ENCODE measurements at places on chromosomes 4 and X.

GRCh38 chr4:996997-997374 is 3.8 kb upstream of the SLC26A1 start:
- no peak for DNase-seq

DNA sequence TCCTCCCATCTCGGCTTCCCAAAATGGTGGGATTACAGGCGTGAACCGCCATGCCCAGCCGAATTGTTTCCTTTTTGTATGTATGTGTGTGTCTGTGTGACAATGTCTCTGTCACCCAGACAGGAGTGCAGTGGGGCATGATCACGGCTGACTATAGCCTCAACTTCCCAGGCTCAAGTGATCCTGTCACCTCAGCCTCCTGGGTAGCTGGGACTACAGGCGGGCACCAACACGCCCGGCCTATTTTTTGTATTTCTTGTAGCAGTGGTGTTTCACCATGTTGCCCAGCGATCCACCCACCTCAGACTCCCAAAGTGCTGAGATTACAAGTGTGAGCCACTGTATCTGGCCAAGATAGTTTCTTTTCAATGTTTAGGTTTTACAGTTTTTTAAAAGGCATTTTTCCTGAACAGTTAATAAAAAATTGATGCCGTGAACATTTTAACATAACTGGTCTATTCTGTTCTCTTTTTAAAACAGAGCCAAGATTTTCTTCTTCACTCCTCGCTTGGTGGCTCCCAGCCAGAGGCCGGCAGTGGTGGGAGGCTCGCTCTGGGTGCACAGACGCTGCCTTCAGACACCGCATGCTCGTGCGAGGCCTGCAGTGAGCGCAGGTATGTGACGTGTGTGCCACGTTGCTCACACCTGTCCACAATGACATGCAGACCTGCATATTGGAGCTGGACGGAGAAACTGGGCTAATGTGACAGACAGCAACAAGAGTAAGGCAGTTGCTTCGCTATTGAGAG is 88.5 kb downstream of the FAM193A start:
- DNase-seq = no peak

- peak; percentile 46 for DNase-seq
Measured at GRCh38 chrX:106894392-106894909, 8.7 kb downstream of the RIPPLY1 start.

DNA sequence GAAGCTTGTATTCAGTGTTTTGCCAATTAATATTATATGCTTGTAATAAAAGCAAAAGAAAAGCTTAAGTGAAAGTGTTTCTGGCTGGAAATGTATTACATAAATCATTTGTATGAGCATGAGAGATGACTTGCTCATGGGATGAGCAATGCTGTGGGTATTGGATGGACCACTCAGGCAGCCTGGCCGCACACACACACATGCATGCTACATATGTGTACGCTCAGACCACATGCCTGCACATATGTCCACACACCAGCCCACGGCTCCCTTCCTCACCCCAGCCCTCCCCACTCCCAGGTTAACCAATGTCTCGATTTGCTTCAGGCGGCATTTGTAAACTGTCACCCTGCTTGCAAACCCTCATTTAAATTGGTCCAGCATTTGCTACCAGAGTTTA is 55.9 kb downstream of the CPLX1 start:
- DNase-seq = no peak

- no peak for DNase-seq
Measured at GRCh38 chrX:111133389-111133788, 37.4 kb downstream of the PAK3 start.

GRCh38 chr4:156915221-156915620 is 56.4 kb downstream of the PDGFC start:
- DNase-seq = no peak

DNA sequence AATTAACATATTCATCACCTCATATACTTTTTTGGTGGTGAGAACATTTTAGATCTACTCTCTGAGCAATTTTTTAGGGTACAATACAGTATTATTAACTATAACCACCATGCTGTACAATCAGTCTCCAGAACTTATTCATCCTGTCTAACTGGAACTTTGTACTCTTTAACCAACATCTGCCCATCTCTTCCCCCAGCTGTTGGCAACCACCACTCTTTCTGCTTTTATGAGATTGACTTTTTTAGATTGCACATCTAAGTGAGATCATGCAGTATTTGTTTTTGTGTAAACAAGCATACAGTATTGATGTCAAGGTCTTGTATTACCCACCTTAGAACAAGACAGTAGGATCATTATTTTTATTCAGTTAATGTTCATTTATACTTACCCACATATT is 516.8 kb downstream of the RPA4 start:
- no peak for DNase-seq

- DNase-seq = no peak
Measured at GRCh38 chr4:81214881-81215868, at the start of gene PRKG2. PRKG2 (minus strand) TSS chr4:81215222; CDS start chr4:81205047, 10,175 bp downstream.

DNA sequence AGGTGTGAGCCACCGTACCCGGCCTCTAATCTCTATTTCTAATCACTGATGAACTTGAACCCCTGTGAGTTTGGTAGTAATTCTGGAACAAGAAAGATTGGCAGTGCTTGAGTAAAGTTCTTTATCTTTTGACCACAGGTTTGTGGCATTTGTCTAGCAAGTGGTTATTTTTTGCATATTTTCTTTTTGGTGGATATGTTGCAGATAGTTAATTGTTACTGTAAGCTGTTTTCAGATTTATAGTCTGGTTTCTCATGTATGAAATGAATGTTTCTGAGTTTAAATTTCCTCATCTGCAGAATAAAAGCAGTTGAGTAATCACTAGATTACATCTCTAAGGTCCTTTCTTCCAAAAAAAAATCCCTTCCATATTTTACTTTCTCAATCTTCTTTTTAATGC is 105.2 kb downstream of the GASK1B start:
- DNase-seq = no peak

DNA sequence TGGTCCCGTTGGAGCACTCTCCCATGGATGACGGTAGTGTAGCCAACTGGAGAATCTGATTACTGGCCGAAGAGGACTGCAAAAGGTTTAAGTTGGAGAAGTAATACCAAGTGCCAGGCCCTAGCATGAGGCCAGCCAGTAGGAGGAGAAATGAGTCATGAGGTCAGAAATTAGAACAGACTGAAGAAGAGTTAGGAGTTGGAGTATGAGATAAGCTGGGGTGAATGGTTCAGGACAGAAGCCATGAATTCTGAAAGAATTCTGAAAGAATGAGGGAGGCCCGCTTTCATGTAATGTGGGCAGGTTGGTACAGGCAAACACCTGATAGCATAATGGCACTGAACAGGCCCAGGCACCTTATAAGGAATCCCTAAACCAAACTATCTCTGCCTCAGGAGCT is 18.4 kb upstream of the STK26 start:
- DNase-seq = no peak

DNA sequence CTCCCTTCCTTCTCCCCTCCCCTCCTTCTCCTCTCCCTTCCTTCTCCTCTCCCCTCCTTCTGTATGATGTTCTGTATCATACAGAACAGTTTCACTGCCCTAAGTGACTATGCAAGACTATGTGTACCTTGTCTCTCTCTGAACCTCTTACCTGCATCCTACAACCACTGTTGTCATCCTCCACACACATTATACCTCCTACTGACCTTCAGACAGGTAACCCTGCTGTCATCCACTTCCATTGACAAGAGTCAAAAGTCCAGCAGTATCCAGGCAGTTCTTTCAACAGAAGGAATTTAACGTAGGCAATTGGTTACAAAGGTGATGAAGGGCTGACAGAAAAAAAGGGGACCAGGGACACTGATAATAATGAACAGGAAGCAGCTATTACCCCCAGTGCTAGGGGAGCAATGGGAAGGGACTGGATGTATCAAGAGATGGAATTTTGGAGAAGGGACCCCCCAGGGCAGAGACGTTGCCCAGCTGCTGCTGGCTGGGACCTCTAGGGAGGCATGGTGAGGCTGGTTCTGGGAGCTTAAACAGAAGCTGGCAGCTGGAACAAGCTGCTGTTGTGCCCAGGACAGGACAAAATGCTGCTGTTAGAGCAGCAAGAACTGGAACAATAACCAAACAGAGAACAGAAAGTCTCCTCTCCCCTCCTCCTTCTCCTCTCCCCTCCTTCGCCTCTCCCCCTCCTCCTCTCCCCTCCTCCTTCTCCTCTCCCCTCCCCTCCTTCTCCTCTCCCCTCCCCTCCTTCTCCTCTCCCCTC is 84.7 kb downstream of the DCTD start:
- no peak for DNase-seq

- no peak for DNase-seq
Measured at GRCh38 chr4:37976507-37976906, 16.3 kb downstream of the PTTG2 start.

DNA sequence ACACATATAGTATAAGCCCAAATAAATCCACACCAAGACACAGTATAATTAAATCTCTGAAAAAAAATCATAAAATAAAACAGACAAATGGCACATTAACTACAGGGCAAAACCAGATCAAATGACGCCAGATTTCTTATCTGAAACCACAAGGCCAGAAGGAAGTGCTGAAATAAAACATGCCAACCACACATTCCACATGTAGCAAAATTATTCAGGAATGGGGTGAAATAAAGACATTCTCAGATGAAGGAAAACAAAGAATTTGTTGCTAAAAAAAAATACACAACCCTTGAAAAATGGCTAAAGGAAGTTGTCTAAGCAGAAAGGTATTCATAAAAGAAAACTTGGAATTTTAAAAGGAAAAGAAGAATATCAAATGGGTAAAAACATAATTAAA is 4.5 kb upstream of the DCAF12L1 start:
- no peak for DNase-seq

GRCh38 chr4:73653695-73654106 is 33.5 kb upstream of the RASSF6 start:
- peak; percentile 88 for DNase-seq

DNA sequence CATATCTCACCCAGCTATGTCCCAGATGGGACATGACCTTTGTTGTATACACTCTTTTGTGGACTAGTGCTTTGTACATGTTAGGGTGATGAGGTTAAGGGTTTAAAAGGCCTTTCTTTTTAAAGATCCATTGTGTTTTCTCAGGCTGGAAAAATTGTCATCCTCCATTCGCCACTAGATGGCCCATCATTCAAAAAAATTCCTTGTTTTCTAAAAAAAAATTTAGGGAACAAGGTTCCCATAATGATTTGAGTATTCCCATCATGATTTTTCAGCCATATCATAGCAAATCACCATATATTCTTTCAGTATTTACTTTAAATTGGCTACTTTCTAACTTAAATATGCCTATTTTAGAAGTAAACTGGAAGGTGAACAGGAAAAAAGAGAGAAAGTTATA is 91.9 kb upstream of the TMEM164 start:
- DNase-seq = no peak

- DNase-seq = no peak
Measured at GRCh38 chr4:140924761-140925392, 168.7 kb upstream of the TBC1D9 start.

GRCh38 chrX:26580021-26580420 is 364.1 kb downstream of the MAGEB5 start:
- no peak for DNase-seq

DNA sequence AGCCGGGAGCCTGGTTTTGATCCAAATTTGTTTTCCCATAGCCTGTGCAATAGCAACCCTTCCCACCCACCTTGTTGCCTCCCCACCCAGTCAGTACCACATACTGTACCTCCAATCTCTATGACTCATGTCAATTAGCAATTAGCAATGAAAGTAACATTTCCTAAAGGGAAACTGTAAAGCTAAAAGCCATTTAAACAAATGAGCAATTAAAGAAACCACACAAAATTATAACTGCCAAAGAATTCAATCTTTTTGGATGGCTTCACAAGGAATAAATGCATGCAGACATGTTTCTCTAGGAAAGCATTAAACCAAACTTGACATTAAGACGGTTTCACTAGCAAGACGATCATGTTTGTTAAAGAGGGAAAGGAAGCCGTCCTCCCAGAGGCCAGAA is 169.0 kb upstream of the MAP3K15 start:
- DNase-seq = no peak

GRCh38 chr4:52933738-52934137 is 71.6 kb downstream of the RASL11B start:
- DNase-seq = no peak

DNA sequence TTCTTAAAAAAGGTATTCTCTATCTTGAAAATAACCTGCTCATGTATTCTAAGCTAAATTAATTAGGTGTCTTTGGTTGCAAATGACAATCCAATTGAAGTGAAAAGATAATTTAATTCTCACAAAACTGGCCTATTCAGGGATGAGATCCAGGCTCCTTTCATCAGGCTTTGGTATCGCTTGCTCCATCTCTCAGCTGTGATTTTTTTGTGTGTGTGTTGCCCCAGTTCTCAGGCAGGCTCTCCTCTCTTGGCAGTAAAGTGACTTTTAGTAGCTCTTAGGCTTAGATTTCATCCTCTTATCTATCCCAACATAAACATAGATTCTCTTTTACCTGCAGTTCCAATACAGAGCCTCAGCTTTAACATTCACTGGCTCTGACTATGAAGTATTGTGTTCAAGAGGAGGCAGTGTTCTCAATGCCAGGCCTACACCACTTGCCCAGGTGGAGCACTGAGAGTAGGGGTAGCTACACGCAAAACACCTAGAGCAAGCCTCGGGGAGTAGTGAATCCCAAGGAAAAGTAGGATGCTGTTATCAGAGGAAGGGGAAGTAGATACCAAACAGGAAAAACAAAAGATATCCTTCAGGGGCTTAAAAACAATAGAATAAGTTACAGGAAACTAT is 392.4 kb upstream of the ATOH1 start:
- no peak for DNase-seq

DNA sequence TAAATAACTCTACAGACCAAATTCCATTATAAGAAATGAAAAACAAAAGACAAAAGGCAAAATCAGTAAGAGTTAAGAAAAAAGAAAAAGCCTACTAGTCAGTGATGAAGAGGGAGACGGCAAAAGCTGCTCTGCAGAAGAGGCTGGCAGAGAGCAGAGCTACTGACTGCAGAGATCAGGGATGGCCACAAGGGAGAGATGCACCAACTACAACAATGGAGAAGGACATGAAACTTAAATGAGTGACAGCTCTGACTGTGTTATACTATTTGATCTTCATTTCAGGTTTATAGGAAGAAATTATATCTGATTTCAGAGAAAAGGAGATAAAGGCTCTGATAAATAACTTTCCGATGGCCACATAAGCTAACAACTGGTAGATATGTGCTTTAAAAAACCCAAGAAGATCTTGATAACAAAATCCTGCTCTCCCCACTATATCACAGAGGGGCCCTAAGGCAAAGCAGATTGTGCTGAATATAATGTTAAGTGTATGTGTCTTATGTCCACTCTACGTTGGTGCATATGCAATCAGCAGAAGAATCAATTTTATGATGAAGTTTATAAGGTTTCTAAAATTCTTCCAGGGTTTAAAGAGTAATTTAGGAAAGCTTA is 58.4 kb upstream of the COX18 start:
- no peak for DNase-seq

- no peak for DNase-seq
Measured at GRCh38 chr4:104447294-104447693, 47.4 kb downstream of the CXXC4 start.

GRCh38 chr4:19047279-19047880 is 1025.8 kb upstream of the LCORL start:
- no peak for DNase-seq

GRCh38 chrX:150767475-150768131 is 74.4 kb downstream of the MTMR1 start:
- no peak for DNase-seq

GRCh38 chr4:60989141-60989540 is 211.0 kb upstream of the ADGRL3 start:
- no peak for DNase-seq
